COLO829 (cell line): ENCODE measurements at places on chromosomes 2 and 18.

- no peak for DNase-seq
Measured at GRCh38 chr2:74764429-74765272, 69.3 kb upstream of the HK2 start.

DNA sequence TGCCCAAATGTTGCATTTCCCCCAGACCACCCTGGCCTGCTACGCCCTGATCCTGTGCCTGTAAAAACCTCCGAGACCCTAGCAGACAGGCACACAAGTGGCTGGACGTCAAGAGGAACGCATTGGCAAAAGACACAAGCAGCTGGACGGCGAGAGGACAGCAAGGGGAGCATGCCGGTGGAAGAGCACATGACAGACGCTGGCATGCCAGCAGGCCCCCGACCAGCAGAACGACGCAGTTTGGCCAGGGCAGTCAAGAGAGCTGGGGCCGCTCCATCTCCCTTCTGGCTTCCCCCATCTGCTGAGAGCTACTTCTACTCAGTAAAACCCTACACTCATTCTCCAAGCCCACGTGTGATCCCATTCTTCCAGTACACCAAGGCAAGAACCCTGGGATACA lies 42.1 kb downstream of the SAP130 start:
- DNase-seq: no peak

- peak; percentile 63 for DNase-seq
Measured at GRCh38 chr2:85470850-85471800, 52.6 kb downstream of the SH2D6 start.

- DNase-seq: no peak
Measured at GRCh38 chr2:19885791-19886190, 16.0 kb downstream of the TTC32 start.

- no peak for DNase-seq
Measured at GRCh38 chr2:22897428-22897827, 487.6 kb upstream of the KLHL29 start.
